Effector CD4-positive, alpha-beta T cell (primary cell): ENCODE measurements at places on chromosomes 1 and 21.
A peak's percentile ranks its signal among the peaks of the same experiment; 100 is the strongest.

DNA sequence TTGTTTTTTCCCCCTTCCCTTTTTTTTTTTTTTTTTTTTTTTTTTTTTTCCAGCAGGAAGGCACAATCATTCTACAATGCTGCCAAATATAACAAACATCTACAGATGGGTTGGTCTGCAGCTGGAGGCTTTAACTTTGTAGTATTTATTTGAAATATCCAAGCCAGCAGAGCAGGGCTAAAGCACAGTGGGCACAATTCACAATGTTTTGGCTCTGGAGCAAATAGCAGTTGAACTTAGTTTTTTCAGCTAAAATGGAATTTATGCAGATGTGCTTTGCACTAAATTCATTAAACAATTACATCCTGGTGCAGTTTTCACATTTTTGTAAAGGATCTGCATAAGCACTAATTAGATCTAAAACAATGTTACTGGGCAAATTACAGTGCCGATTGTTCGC, 39.8 kb upstream of the ZBTB18 start:
- no peak for DNase-seq

GRCh38 chr1:46302641-46303037, 777 bp downstream of the LRRC41 start:
- peak; percentile 4 for DNase-seq

- no peak for DNase-seq
Measured at GRCh38 chr1:7224081-7224534, 438.9 kb downstream of the CAMTA1 start.

GRCh38 chr1:3799976-3800685, 3.8 kb upstream of the LRRC47 start:
- no peak for DNase-seq

DNA sequence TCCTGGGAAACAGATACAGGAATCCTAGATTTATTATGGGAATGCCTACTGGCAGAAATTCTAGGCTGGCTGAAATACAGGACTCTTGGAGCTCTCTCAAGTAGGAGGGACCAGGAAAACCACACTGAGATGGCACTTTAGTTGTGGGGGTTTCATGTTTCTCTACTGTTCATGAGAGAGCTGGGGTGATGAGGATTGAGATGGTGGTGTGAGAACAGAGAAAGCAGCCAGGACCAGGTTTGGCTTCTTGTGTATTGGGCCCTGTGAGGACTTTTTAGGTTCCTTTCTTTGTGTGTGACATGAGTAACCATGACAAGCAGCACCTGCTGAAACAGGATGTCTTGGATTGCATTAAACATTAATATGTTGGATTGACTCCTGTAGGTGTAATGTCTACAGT, 4.9 kb downstream of the ARID1A start:
- DNase-seq, result no peak
